ENCODE measurements at places on chromosomes 7 and 10. TPM values are rescaled to one million over a fixed set of nuclear protein-coding genes. Genes with fewer than 3 reads are reported as not detected.

DNA sequence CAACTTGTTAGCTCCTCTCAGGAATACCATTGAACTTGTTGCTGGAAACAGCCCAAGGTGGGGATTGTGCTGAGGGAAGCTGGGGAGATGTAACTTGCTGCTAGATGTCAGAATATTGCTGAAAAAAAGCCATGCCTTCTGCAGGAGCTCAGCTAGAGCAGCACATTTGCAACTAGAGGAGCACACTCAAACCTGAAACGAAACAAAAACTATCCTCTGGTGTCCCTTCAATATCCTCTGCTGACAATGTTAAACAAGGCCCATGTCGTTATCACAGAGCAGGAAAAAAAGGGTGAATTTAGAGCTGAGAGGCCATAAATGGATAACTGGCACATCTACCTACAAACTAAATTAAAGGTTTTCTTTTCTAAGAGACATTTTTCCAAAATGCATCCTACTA is 53.7 kb upstream of the MACC1 start:
- no peak for DNase-seq

DNA sequence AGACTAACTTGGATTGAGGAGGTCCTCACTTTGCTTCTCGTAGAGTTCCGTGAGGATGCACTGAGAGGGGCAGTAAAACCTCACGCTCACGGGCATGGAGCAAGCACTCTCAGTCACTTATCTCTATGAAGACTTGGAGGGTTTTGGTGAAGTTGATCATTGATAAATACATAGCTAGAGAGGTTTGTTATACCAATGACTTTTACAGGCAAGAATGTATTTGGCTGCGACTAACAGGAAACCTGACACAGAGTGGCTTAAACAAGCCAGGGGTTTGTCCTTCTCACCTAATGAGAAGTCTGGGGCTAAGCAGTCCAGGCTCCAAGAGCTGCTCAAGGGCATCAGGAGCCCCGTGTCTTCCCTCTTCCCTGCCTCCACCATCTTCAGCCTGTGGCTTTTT is 6.1 kb downstream of the BICC1 start:
- DNase-seq: no peak

GRCh38 chr10:78762086-78762630 is 306.6 kb upstream of the ZMIZ1 start:
- no peak for DNase-seq

GRCh38 chr10:50740293-50740648 is 535 bp downstream of the ASAH2B start:
- no peak for DNase-seq

DNA sequence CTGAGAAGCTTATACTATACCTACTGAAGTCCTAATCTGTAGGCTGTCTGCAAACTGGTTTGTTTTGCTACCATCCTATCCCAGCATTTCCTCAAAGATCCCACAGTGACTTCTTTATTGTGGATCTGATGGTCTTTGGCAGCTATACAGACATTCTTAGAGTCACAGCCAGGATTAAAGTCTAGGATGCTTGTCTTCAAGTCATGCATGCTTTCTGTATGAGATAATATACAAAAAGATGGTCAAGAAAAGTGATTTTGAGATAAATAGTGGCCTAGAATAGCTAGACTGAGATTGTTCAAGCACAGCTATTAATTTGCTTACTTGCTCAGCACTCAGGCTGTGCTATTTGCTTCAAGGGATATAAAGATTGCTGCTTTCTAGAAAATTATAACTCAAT is 454.4 kb downstream of the AUTS2 start:
- no peak for DNase-seq

GRCh38 chr7:74360008-74360407 is 70.8 kb downstream of the CLIP2 start:
- DNase-seq: no peak

- DNase-seq: no peak
Observed at GRCh38 chr7:730501-731439, 3.7 kb upstream of the PRKAR1B start.

DNA sequence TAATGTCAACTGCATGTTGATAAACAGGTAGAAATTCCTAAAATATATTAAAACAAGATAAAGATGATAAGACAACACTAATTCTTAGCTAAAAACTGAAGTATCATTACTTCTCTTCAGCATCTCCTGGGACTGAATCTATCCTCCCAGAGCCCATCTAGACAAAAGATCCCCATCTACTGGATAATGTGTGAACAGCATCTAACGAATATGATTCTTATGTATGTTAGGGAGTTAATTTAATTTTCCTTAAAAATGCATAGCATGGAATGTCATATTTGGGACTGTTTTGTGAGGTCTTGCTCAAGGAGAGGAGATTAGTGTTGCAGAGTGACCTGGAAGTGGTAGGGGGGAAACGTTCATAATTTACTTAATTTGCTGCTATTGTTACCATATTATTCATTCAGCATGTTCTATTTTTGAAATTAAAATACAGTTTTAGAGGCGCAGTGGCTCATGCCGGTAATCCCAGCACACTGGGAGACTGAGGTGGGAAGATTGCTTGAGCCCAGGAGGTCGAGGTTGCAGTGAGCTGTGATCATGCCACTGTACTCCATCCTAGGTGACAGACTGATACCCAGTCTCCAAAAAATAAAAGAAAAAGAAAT is 305.1 kb upstream of the CSTF2T start:
- DNase-seq: no peak

DNA sequence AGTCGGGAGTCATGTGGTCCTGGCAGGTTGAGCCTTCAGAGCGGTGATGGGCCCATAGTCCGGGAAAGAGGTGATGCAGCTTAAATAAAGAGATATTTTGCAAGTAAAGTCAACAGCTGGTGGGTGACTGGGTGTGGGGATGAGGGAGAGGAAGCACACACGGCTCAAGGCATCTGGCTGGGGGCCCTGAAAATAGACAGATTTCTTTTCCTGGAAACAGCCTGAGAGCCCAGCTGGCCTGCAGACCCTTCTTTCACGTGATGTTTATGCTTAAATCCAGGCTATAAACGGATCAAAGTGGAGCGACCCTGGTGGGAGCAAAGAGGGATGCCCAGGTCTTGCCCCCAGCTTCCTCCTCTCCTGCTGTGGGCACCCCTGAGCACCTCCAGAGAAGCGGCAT is 149.1 kb downstream of the TEX36 start:
- DNase-seq: no peak

DNA sequence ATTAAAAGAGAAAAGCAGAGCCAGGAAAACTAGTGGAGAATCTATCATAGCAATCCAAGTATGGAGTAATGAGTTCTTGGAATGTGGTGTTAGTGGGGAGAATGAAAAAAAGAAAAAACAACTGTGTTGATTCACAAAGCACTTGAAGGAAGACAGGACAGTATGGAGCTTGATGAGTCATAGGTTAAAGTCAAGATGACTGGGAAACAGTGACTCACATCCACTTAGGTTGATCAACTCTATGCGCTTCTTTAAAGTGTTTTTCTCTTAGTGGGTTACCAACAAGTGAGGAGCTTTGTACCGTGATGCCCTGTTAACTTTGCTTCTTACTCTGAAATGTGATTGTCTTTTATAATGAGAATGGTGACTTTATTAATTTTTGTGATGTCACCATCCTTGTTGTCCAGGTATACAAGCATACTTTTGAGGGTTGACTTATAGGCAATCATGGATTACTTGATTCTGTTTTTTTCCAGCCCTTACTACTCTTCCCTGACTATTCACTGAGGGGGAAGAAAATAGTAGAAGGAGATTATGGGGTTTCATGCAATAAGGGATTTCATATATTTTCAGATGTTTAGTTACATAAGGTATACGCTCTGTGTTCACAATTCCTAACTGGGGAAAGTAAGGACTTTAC is 32.1 kb upstream of the MDFIC start:
- no peak for DNase-seq

DNA sequence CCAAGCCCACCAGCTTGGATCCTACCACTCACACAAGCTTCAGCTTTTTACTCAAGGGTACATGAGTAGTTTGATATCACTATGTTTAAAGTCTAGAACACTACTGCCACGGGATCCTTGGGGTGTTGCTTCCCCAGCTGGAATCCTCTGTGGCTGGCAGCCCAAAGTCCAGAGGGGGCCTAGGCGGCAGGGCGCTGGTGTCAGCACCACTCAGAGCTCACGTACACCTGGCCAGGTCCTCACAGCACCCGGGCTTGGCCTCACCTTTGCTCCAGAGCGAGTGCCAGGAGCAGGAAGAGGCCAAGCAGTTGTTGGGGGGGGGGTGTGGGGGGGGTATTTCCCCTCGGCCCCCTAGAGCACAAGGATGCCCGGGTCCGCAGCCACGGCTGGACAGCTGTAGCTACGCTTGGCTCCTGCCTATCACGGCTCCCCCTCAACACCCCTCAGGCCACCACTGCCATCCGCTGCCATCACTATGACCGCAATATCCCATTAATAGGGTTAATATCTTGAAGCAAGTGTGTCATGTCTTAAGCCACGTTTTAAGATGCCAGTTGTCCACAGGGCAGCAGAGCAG is 17.0 kb downstream of the ZDHHC6 start:
- DNase-seq: no peak

DNA sequence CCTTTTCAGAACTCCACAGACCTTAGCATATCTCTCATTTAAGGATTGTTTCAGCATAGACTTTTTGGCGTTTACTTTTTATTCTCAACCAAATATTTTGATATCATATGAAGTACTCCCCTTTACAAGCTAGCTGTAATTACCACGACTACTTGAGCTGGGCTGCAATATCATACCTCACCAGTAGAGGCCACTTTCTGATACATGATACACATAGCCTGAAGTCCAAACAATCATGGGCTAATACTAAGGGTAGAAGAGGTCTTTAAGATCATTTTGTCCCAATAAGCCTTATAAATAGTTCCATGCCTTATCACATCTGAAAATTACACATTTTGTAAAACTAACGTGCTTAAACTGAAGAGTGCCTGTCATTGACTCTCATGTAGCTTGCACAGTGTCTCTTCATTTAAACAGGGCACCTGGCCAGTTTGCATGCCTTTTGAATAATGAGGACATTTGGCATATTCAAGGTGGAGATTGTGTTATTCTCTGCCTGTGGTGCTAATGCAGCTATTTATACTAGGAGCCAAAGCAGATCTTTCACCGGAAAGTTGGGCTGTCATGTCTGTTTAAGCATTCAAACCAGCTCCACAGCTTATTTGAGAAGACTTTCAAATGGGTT is 403.7 kb upstream of the ZMIZ1 start:
- DNase-seq: no peak

DNA sequence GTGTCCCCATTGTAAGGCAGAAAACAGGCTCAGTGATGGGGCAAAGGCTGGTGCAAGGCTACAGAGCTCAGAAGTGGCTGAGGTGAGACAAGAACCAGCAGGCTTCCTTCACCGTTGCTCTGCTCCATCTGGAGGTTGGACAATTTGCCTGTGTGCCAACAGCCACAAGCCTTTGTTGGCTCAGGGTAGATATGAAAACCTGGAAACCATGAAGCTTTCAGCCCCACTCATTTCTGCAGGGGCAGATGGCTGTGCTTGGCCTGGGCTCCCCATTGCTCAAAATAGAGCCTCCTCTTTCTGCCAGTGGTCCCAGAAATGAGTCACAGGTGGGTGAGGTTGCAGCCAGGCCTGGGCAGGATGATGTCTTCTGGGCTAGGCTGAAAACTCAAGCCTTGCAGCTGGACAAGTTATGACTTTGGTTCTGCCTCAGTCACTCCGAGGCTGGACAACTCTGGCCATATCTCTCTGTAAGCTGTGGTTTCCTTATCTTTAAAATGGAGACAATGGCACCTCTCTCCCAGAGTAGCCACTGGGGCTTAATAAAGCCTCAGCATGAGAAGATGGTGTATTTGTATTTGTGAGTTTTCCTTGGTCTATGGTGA is 12.2 kb upstream of the ZNF273 start:
- DNase-seq: peak; percentile 60

GRCh38 chr10:71354776-71355175 is 35.7 kb downstream of the SLC29A3 start:
- DNase-seq: no peak

DNA sequence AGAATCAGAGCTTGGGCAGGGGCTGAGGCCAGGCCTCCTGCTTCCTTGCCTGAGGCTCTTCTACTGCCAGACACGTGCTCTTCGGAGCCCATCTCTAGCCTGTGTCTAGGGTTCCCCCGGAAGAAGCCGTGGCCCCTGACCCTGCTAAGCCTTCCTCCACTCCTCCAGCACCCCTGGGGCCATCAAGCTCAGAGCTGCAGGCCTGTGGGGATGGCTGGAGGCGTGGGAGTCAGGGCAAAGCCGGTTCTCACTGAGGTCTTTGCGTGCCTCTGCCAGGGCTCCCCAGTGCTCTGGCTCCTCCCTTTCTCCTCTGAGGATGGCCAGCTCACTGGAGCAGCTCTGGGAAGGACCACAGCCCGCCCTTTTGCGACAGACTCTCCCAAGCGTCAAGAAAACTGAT is 34.4 kb downstream of the GHRHR start:
- no peak for DNase-seq

DNA sequence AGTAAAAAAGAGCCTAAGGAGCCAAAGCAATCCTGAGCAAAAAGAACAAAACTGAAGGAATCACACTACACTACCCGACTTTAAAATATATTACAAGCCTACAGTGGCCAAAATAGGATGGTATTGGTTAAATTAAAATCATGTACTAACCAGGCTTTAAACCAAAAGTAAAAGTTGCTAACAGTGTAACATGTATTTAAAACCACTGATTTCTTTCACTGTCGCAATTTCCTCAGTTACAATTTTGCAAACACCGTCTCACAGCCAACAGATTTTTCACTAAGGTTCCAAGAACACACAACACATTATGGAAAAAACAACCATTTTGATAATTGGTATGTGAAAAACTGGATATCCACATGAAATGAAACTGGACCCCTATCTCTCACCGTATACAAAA is 74.0 kb downstream of the JMJD1C start:
- DNase-seq: no peak

- no peak for DNase-seq
Observed at GRCh38 chr7:117165656-117166055, 157.2 kb downstream of the WNT2 start.

- DNase-seq: no peak
Observed at GRCh38 chr7:34807548-34808340, 149.7 kb downstream of the NPSR1 start.

- no peak for DNase-seq
Observed at GRCh38 chr7:134777470-134777869, 2.0 kb upstream of the CALD1 start.

DNA sequence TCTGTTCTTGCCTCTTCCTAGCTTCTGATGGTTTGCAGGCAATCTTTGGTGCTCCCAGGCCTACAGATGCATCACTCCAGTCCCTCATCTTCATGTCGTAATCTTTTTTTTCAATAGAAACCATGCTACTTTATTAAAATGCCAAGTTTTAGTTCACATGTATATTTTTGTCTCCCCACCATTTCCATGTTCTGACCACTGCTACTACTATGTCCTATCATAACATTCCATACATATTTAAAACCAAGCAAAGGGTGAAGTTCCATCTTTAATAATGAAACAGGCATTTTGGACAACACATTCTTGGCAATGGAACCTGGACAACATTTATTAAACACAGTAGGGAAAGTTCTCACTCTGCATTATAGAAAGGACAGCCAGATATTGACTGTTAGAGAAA is 58.8 kb downstream of the ZNF518A start:
- no peak for DNase-seq

Gene MRLN
- total RNA-seq: not detected

Gene MOGAT3
- total RNA-seq: not detected

Gene ANK3
- 260 TPM for total RNA-seq

Gene TRIM73
- 2.8 TPM for total RNA-seq

Gene ANKRD30A
- total RNA-seq: not detected

Gene SKAP2
- 1.2 TPM for total RNA-seq

Measured in occipital lobe (tissue), 3 donors.